ENCODE measurements at places on chromosomes 16 and 17.

- DNase-seq, result no peak
Measured at GRCh38 chr17:70225276-70225675, 55.9 kb downstream of the KCNJ2 start.

DNA sequence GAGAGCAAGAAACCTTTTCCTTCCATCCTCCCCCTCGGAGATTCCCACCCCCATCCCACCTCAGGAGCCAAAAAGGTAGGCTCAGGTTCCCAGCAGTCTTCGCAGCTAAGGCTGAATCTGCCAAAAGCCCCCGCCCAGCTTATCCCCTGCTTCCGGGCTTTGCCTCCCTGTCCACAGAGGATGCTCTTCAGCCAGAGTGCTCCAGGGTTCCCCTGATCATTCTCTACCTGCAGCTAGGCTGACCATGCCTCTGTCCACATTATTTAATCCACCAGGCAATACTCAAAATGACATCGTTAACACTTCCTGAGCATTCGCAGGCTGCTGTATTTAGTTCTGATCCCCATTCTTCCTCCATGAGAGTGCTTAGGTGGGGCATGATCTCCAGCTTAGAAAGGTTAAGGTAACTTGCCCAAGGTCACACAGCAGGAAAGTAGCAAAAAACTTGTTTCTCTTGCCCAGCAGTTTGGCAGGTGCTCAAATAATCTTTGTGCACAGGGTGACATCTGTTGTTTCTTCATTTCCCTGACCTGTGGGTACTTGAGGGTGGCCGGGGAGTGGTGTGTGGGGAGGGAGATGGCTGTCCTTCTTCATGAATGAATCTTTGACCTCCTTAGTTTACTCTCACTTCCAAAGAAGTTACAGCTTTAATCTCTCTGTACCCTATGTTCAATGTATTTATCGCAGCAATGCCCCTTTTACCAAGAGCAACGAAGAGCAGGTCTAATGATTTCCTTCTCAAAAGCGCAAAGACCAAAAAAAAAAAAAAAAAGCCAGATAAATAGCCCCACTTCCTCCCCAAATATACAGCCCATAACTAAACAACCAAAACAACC is 848 bp upstream of the TBKBP1 start:
- DNase-seq, result peak; percentile 68

GRCh38 chr16:1299012-1299867 is 10.2 kb upstream of the UBE2I start:
- no peak for DNase-seq

GRCh38 chr16:81180578-81180977 is 57.9 kb upstream of the BCO1 start:
- DNase-seq, result no peak

DNA sequence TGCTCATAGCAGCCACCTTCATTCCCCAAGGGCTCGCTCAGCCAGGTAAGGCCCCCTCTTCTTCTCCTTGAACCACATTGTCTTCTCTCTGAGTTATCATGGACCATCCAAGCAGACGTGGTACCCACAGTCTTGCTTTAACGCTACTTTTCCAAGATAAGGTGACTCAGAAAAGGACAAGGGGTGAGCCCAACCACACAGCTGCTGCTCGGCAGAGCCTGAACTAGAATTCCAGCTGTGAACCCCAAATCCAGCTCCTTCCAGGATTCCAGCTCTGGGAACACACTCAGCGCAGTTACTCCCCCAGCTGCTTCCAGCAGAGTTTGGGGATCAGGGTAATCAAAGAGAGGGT is 272 bp downstream of the CCL2 start:
- no peak for DNase-seq

Data from mesendoderm (in vitro differentiated cells).